Fibroblast of villous mesenchyme (primary cell): ENCODE measurements at places on chromosomes 1 and 21.
A peak's percentile ranks its signal among the peaks of the same experiment; 100 is the strongest.

GRCh38 chr1:205772607-205773032 is 2.7 kb downstream of the RAB29 start:
- DNase-seq, result no peak

DNA sequence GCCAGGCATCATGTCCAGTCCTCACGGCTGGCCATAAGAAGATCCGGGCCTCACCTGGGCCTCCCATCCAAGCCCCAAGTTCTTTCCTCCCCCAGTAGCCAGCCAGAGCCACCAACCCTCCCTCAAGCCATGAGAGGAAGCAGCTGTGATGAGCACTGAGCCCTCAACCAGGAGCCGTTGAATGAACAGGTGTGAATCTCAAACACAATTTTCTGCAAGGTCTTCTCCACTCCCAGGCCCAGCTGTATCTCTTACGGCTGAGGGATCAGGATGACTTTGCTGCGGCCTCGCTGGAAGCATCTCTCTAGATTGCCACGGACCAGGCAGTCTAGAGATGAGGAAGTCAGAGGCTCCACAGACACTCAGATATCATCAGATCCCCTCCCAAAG is 9.8 kb upstream of the CLDN14 start:
- no peak for DNase-seq

- DNase-seq, result peak; percentile 49
Observed at GRCh38 chr1:170666541-170667254, 2.8 kb downstream of the PRRX1 start.

- peak; percentile 51 for DNase-seq
Observed at GRCh38 chr21:44927587-44928461, 7.1 kb upstream of the ITGB2 start.

DNA sequence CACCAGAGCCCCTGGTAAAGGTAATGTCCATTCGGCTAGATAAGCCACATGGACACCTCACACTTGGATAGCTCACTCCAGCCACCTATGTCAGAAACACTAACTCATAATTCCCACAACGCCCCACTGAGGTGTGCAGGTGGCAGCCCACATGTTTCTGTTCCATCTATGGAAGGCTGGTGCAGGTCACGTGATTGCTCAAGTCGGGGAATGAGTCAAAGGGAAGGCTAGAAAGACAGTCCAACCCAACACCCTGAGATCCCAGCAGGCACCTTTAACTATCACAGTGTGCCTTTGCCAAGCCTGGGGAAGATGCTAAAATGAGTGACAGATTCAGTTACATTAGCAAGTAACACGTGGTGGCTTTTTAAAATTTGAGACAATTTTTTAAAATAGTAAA is 45.3 kb upstream of the KCNE1 start:
- DNase-seq, result no peak

DNA sequence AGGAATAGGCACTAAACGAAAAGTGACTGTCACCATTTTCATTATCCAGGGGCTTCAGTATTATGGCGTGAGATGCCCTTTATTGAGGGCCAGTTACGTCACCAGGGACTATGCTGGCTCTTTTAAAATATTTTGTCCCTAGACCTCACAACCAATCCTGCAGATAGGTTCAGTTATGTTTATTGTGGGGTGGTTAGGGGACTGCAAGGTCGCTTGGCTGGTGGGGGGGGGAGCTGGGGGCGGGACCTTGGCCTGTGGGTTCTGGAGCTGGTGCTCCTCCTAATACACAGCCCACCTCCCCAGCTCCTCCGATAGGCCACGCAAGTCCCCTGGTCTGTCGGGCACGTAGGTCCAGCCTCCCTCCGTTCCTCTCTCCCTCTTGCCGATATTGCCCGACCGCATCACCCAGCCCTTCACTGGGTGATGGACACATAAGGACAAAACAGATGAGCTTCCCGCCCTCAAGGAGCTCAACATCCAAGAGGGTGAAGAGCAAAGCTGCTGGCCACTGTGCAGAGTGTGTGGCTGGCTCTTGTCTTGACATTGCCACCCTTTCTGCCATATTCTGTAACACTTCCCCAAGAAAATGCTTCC is 271.8 kb downstream of the MATN1 start:
- no peak for DNase-seq

GRCh38 chr1:22825486-22826189 is 115.0 kb downstream of the EPHB2 start:
- DNase-seq, result no peak

DNA sequence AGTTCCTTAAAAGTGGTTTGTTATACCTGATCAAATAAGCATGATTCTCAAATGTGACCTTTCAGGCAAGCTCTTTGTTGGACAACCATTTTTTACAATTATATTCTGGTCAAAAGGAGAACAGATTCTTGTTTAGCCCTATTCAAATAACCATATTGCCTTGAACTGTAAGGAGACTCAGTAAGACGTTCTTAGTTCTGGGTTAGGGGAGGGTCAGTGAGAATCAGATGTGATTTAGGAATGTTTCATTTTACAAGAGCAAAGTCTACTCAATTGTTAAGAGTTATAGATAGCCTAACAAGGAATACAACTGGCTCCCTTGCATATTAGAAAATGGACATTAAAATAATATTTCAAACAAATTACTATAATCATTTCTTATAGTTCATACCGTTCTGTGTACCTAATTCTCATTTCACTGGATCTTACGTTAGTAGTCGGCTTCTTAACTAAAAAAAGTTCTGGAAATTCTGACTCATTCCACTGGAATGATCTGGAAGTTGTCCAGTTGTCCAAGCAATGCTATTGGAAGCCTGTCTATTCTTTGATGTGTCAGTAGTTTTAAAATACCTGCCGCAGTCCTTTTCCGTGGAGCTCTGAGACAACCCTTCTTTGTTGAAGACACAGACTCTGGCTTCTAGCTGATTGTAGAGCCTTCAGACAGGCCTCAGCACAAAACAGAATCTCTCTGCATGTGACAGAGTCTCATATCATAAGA is 88.8 kb downstream of the MAST2 start:
- DNase-seq, result peak; percentile 86

DNA sequence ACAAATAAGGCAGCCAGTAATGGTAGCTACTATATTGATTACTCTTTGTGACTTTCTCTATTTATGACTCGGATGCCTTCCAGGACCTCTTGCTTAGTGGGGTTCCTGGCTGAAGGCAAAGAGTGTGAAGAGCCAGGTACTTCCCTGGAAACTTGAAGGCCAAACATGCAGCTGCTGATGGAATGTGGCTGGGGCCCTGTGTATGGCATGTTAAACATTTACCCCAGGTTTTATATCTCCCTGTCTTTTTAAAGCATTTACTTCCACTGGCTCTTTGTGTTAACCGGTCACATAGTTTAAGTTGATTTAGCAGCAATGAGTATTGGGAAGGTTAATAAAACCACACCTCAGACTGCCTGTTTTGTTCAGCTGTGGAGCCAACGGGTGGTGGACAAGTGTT is 45.7 kb upstream of the PAXBP1 start:
- DNase-seq, result no peak

DNA sequence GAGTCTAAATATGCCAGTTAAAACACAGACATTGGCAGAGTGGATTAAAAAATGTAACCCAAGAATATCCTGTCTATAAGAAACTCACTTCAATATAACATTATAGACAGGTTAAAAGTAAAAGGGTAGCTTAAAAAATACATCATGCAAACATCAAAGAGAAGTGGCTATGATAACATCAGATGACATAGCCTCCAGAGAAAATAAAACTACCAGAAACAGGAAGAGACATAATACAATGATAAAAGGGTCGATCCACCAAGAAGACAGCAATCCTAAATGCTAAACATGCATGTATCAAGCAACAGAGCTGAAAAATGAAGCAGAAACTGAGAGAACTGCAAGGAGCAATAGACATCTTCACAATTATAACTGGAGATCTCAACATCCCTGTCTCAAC is 190.2 kb upstream of the NR5A2 start:
- DNase-seq, result no peak

GRCh38 chr1:214124281-214124805 is 136.6 kb downstream of the PROX1 start:
- no peak for DNase-seq

GRCh38 chr1:48726557-48727215 is 50.0 kb downstream of the BEND5 start:
- no peak for DNase-seq

- DNase-seq, result peak; percentile 35
Observed at GRCh38 chr1:95084317-95085176, 11.8 kb upstream of the ALG14 start.

GRCh38 chr21:33650230-33650629 is 7.9 kb downstream of the ITSN1 start:
- no peak for DNase-seq

DNA sequence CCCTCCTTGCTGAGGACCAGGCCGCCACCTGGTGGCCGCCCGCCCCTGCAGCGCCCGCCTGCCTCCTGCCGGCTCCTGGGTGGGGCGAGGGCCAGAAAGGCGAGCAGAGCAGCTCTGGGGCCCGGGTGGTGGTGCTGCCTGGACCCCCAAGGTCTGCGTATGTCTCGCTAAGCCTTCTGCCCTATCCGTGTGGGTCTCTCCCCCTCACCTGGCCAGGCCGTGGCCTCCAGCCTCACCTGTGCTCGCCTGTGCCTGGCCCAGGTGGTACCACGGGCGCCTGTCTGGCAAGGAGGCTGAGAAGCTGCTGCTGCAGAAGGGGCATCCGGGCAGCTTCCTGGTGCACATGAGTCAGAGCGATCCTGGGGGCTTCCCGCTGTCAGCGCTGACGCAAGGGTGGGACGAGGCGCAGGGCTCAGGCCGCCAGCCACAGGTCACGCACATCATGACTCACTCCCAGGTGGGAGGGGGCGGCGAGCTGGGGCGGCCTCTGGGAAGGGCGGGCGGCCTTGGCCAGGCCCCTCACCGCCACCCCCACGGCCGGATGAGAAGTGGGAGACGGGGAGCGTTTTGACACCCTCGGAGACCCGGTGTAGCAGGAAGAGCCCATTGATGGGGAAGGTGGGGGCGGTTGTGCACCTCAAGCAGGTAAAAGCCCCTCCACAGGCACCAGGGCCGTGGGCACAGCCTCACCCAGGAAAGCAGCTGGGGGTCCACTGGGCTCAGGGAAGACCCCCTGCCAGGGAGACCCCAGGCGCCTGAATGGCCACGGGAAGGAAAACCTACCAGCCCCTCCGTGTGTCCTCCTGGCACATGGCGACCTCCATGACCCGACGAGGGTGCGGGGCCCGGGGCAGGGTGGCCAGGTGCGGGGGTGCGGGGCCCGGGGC is 9.9 kb downstream of the RNF223 start:
- DNase-seq, result peak; percentile 84

GRCh38 chr1:197913495-197914276 is 3.5 kb upstream of the LHX9 start:
- no peak for DNase-seq

- DNase-seq, result peak; percentile 93
Observed at GRCh38 chr1:205172729-205173366, 38.7 kb downstream of the DSTYK start.

- peak; percentile 48 for DNase-seq
Observed at GRCh38 chr1:66933887-66934700, 9.3 kb downstream of the MIER1 start.

DNA sequence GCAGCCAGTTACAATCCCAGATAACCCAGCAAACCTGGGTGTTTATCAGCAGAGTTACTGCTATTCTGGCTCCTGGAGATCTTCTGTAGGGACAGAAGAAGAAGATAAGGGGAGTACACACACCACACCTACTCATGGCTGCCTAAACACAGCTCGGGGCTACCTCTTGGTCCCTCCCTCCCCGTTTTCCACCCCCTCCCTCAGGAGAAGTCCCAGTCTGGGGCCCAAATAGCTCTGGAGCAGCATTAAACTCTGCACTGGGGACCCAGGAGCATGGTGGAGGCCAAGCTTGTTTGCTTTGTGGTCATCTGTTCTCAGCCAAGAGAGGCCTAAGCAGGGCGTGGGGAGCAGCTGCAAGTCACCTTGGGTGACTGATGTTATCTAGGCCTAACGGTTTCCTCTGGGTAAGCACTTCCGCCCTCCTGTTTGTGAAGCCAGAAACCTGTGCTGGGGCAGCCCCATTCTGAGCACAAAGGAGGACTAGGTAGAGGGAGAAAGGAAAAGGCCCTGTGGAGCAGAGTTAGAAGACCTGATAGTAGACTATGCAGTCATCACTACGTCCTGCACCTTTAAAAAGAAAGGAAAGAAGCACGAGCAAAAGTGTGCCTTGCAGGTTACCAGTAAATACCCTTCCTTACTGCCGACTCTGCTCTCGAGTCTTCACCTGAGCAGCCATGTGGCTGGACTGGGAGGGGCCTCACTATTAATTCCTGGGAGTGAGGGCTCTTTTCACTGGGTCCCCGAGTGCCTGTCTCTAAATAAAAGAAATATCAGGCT is 2.0 kb upstream of the RCSD1 start:
- no peak for DNase-seq

GRCh38 chr1:30321996-30322858 is 401.2 kb downstream of the MATN1 start:
- DNase-seq, result no peak

- no peak for DNase-seq
Observed at GRCh38 chr1:111720274-111720976, 18.8 kb downstream of the INKA2 start.
